ENCODE measurements at places on chromosomes 4 and X. TPM values are rescaled to one million over a fixed set of nuclear protein-coding genes. Genes with fewer than 3 reads are reported as not detected.

CHRNA9 gene
- total RNA-seq = not detected

HPGDS gene
- 7.8 TPM for total RNA-seq

GPR82 gene
- 1.2 TPM for total RNA-seq

MMRN1 gene
- total RNA-seq = 12.5 TPM

RIPPLY1 gene
- total RNA-seq = not detected

PCDH7 gene
- 42.8 TPM for total RNA-seq

RAB40A gene
- total RNA-seq = 0.92 TPM

DRD5 gene
- not detected for total RNA-seq

NLGN4X gene
- total RNA-seq = 3.6 TPM

Data from mucosa of gallbladder (tissue), 1 donor.